ENCODE measurements at places on chromosomes 16 and 17.
A peak's percentile ranks its signal among the peaks of the same experiment; 100 is the strongest.

DNA sequence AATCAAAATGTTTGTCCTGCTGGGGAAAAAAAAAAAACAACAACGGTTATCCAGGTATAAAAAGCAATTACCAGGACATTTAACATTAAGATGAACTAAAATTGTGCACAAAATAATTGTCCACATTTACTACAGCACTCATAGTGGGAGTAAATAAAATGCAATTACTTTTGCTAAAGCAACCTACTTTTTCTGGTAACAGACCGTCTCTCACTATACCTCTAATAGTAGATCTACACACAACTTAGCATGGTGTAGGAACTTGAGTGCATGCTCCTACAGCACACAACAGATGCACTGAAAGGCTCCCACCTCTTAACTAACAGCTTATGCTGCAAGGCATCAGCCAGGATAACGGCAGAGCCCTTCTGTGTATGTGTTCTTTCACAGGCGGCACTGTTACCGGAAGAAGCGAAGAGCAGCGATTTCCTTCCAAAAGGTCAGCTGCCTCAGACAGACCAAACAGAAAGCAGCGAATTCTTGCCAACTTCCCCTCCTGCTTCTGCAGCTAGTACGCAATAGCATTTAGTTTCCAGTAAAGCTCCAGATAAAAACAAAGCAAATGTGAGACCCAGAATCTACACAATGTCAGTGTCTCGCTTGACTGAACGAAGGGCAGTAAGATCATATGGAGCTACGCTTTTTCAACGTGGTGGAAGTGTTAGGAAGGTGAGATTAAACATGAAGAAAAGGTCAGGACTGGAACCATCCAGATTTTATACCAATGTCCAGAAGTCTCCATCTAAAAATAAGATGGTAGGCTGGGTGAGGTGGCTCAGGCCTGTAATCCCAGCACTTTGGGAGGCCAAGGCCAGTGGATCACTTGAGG is 27.6 kb downstream of the STAT5B start:
- DNase-seq, result peak; percentile 92

DNA sequence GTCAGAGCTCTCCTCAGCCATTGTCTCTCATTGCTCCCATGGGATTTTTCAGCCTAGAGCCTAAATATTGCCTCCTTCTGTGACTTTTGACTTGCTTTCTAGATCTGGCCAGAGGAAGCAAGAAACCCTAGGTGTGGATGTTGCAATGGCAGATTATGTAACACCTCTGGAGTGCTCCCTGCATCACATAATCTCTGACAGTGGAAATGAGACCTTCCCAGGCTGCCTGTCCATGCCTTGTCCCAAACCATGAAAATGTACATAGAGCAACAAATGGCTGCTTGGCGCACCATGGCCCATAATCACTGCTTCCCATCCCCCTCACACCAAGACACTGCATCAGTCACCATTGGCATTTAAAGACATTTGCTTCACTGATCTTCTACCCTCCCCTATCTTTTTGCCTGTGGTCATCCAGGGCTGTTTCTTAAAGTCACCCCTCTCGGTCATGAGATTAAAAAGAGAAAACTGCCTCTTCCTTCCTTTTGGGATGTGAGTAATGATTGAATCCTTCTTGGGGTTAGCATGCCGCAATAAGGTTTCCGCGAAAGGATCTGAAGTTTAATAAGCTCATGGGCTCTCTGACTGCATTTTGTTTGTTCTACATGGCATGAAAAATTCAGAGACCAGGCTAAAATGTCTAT is 34.2 kb upstream of the CCL2 start:
- DNase-seq, result no peak

- DNase-seq, result no peak
These were observed 2.7 kb downstream of the SULT1A1 start for GRCh38 chr16:28607116-28607623.

GRCh38 chr16:1297018-1297696 is 12.3 kb upstream of the UBE2I start:
- no peak for DNase-seq

DNA sequence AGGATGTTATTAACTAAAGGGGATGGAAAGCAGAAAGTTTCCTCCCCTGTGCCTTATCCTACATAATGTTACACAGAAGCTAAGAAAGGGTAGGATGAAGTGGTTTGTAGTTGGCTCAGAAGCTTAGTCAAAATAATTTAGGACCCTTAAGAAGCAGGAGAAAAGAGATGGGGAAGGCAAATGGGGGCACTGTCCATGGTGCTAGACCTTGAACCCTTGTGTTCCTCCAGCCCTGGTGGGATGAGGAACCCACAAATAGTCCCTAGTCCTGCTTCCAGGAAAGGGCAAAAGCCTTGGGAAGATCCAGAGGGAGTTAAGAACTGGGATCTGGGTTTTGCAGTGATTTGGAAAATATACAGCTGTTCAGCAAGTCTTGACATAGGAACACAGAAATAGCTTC is 54.5 kb downstream of the SLC5A11 start:
- no peak for DNase-seq

GRCh38 chr16:88815901-88816589 is 4.3 kb upstream of the APRT start:
- no peak for DNase-seq

- no peak for DNase-seq
These were observed 39.2 kb upstream of the MAF start for GRCh38 chr16:79639576-79640311.

GRCh38 chr16:85906349-85906748 is 7.4 kb downstream of the IRF8 start:
- no peak for DNase-seq

DNA sequence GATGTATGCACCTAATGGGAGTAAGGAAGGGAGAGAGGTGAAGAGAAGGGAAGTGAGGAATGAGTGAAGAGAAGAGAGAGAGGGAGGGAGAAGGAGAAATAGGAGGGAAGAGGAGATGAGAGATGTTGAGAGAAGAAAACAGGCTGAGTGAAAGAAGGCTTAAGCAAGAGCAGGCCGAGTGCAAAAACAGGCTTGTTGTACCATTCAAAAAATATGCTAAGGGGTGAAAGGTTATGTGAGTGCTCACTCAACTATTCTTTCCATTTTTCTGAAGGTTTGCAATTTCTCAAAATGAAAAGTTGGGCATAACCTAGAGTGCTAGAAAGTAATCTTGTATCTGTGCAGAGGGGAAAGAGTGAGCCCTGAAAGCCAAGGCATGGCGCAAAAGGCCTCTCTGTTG is 22.9 kb downstream of the RPGRIP1L start:
- no peak for DNase-seq

GRCh38 chr16:2515180-2515851 is 1.6 kb downstream of the ATP6V0C start:
- no peak for DNase-seq

GRCh38 chr16:3824121-3824795 is 56.3 kb downstream of the CREBBP start:
- no peak for DNase-seq

GRCh38 chr16:84618581-84619460 is 943 bp upstream of the COTL1 start:
- DNase-seq, result no peak

- no peak for DNase-seq
These were observed 32.1 kb downstream of the NKD1 start for GRCh38 chr16:50580180-50580798.

- no peak for DNase-seq
These were observed 227.4 kb downstream of the C16orf78 start for GRCh38 chr16:49600976-49601375.

GRCh38 chr17:68512960-68513474 is 787 bp downstream of the PRKAR1A start:
- DNase-seq, result no peak

GRCh38 chr16:72924537-72924926 is 123.4 kb downstream of the ZFHX3 start:
- no peak for DNase-seq

GRCh38 chr17:68437979-68438822 is 19.1 kb downstream of the WIPI1 start:
- no peak for DNase-seq

- no peak for DNase-seq
These were observed 94.0 kb upstream of the TNRC6C start for GRCh38 chr17:77864234-77865111.

DNA sequence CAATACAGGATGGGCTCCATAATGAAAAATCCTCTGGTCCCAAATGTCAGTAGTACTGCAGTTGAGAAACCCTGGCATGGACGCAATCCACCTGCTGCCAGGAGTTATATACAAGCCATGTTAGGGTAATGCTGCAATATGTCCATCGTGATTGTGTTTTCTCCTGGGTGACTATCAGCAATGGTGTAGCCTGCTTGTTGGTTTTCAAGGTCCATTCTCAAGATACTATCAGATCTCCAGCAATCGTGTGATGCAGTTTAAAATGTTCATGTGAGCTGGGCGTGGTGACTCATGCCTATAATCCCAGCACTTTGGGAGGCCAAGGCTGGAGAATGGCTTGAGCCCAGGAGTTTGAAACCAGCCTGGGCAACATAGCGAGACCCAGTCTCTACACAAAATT is 24.0 kb downstream of the ABCC1 start:
- DNase-seq, result no peak

- no peak for DNase-seq
These were observed 7.9 kb downstream of the ELMO3 start for GRCh38 chr16:67206838-67207248.

GRCh38 chr16:89084814-89085612 is 8.6 kb upstream of the ACSF3 start:
- DNase-seq, result no peak

DNA sequence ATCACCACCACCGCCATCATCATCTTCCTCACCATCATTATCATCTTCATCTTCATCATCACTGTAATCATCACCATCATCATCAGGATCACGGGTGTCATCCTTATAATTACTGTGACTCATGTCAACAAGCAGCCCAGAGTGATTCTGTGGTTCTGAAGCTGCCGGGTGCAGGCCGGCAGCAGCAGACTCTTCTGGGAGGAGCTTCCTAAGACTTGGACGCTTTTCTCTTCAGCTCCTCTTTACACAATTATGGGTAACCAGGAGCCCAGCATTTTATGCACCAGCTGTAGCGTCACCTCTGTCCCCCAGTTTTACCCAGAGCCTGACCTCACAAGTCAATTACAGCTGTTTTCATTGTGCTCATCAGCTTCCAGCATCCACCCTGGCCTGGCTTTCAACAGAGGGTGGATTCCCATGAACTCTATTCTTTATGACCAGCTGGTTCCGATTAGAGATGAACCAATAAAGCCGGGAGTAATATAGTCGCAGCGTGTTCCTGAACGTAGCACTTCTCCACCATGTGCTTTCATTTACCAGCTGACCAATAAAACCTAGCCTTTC is 275.8 kb downstream of the FOXL1 start:
- DNase-seq, result no peak

DNA sequence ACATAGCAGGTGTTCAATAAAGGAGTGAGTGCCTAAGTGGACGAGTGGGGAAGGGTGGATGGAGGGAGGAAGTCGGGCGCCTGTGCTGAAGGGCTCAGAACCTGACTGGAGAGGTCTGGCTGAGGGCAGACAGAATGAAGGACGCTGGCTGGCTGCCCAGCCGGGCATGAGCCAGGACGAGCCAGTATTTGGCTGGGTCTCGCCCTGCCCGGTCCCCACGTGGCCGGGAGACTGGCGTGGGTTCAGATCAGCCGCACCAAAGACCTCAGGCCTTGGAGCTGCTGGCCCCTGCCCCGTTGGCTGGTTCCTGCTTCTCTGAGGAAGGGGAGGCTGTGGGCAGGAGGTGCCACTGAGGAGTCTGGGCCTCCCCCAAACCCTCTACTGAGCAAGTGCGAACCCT is 79.8 kb downstream of the ENGASE start:
- no peak for DNase-seq

- peak; percentile 23 for DNase-seq
These were observed 4.0 kb downstream of the BPTF start for GRCh38 chr17:67829331-67829730.

DNA sequence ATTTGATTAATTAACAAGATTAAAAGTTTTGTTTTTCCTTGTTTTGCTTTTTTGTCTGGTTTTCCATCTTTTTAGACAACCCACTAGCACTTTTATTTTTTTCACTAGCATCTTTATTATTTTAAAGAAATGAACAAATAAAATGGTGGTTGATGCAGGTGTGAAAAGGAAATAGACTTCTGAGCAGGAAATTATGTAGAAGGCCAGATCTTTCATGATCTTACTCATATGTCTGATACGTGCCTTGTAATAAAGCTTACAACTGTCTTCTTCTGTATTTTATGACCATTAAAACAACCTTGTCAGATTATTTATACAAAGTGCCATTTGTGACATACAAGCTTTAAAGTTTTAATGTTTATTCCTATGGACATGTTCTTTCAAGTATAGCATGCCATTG is 6.3 kb downstream of the SLFN12L start:
- no peak for DNase-seq

GRCh38 chr17:62193249-62193648 is 128.2 kb upstream of the MED13 start:
- no peak for DNase-seq

- no peak for DNase-seq
These were observed 174.8 kb downstream of the NTN1 start for GRCh38 chr17:9195961-9196670.

DNA sequence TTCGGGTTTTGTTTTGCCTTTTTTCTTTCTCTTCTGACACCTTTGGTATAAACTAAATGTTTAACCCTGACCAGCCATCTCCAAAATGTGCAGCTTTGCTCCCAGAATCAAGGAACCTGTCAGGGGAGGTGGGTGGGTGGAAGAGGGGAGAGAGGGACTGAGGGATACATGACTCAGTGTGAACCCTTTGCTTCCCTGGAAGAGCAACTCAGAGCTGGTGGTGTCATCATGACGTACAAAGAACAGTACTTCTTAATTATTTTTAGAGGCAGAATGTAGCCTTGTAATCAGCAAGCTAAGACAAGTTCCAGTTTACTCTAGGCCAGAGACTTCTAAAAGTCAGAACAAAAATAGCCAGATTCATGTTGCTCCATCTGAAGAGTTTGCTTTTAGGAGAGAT is 119.6 kb upstream of the HAS3 start:
- no peak for DNase-seq

- DNase-seq, result no peak
These were observed 5.3 kb downstream of the CBX4 start for GRCh38 chr17:79833744-79834564.

- peak; percentile 71 for DNase-seq
These were observed at the start of gene IFI35 for GRCh38 chr17:43006639-43007551. Gene IFI35, plus strand, starts transcription at chr17:43006784. Its CDS starts 164 bp downstream, at chr17:43006948.

GRCh38 chr16:72961115-72961832 is 86.7 kb downstream of the ZFHX3 start:
- DNase-seq, result no peak

GRCh38 chr17:27477050-27477888 is 21.0 kb downstream of the KSR1 start:
- DNase-seq, result no peak

- no peak for DNase-seq
These were observed 8.4 kb downstream of the ZDHHC1 start for GRCh38 chr16:67407788-67408452.
